ENCODE measurements at places on chromosomes 5 and 9.

GRCh38 chr9:98318834-98319478 is 63.5 kb upstream of the TBC1D2 start:
- DNase-seq: no peak

DNA sequence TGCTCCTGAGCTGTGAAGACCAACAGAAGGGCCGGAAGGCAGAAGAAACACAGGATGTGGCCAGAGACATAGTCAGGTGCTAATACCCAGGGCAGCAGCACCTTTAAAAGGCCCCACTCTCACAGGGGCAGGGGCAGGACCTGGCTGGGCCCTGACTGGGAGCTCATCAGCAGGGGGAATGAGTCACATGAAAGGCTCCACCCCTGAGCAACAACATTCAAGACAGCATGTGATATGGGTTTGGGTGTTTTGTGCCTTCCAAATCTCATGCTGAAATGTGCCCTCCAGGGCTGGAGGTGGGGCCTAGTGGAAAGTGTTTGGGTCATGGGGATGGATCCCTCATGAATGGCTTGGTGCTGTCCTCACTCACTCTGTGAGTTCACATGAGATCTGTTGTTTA is 181.7 kb downstream of the ERCC6L2 start:
- DNase-seq: no peak

GRCh38 chr5:81749192-81749560 is 1.7 kb downstream of the SSBP2 start:
- no peak for DNase-seq

DNA sequence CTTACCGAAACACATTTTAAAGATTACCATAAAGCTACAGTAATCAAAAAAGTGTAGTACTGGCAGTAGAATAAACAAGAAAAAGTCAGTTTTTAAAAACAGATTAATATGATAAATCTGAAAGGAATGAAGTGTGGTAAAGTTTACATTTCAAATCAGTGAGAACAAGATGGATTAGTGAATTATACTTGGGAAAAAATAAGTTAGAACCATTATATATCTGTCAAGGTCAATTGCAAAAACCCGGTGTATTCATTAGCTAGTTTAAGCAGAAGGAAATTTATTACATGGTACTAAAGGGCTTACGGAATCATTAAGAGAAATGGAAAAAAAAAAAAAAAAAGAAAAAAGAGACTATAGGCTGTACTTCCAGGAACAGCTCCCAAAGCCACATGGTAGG is 164.3 kb downstream of the MUSK start:
- DNase-seq: no peak

DNA sequence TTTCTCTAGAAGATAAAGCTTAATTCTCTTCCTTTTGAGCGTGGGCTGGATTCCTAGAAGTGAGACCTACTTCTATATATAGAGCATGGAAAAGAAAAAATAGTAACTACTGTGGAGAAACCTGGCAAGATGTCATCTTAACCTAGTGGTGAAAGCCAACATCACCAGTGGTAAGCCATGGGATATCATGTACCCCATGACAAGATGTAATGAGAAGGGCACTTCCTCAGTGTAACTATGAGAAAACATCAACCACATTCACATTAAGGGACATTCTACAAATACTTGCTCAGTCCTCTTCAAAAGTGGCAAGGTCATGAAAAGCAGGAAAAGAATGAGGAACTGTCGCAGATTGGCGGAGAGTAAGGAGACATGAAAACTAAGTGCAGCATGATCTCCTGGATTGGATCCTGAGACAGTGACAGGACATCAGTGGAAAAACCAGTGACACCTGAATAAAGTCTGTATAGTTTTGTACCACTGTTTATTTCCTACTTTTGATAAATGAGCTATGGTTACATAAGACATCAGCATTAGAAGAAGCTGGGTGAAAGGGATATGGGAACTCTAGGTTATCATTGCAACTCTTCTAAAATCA is 65.4 kb downstream of the PRRC1 start:
- no peak for DNase-seq

DNA sequence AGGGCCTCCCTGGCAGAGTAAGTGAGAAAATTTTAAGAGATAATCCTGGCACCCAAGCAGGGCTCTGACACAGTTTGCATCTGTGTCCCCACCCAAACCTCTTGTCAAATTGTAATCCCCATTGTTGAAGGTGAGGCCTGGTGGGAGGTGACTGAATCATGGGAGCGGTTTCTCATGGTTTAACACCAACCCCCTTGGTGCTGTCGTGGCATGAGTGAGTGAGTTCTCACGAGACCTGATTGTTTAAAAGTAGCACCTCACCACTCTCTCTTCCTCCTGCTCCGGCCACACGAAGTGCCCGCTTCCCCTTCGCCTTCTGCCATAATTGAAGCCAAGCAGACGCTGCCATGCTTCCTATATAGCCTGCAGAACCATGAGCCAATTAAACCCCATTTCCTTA is 80.1 kb downstream of the FBXW11 start:
- no peak for DNase-seq

DNA sequence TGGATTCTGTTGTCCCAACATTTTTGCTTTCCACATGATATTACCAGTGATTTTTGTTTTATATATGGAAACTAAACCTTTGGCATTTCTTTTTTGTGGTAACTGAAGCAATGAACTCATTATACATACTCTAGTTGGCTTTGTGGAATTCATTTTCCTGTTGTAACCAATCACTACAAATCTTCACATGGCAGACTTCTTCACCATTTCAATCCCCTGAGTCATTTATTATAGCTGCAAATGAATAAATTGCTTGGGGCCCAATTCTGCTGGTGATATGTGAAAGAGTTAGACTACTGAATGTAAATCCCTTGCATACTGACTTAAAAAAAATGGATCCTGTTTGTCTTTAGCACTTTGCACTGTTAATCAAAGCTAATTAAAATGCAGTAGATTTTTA is 1709.6 kb upstream of the WWC1 start:
- no peak for DNase-seq

- no peak for DNase-seq
Measured at GRCh38 chr9:100555471-100555870, 22.4 kb upstream of the CAVIN4 start.

DNA sequence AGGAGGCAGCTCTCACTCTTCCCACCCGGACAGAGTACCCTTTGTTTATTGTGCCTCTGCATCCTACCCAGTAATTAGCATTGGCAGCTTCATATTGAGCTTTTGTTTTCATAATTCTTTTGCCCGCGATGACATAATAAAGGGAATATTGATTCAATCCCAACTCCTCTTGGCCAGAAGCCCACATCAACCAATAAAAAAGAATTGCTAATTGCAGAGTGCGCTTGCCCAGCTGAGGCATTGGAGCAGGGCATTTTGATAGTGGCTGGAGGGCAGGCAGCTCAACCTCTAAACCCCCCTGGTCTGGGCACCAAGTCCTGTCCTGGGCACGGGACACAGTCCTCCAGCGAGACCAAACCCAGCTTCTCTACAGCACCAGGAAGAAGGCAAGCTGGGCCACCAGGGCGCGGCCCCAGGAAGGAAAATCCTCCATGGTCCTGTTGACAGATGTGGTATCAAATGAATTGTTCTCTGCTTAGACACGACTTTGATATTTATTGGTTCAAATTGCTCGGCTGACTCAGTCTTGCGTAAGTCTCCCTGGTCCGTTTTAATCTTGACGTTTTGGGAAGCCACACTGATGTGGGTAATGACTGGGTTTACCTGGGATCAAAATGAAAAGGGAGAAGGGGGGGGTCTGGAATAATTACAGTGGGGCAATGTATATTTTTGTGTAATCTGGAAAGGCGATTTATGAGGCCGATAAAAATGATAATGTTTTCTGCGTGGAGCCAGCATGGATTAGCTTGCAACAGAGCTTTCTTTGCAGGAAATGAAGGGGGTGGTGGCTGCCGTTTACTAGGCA is 220.7 kb upstream of the MSX2 start:
- no peak for DNase-seq

DNA sequence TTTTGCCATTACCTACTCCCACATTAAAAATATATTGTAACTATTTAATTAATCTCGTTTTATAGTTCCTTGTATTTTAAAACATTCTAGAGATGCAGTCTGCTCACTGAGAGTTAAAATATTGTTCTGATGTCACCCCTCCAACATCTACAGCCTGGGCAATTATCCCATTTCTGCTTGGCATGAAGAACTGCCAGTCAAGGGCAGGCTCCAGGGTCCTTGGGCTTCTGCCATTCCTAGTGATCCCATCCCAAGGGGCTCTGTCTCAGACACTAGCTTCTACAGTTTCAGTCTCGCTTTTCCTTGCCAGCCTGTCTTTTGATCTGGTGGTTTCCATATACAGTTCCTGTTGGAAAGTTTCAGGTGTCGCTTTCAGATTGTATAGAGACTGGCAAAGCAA is 287.2 kb downstream of the TMEM232 start:
- DNase-seq: no peak

- no peak for DNase-seq
Measured at GRCh38 chr5:78806544-78806943, 158.0 kb upstream of the LHFPL2 start.

- DNase-seq: no peak
Measured at GRCh38 chr5:52924456-52924855, 64.7 kb upstream of the ITGA2 start.

Measured in Kasumi-1 (cell line).